ENCODE measurements at places on chromosomes 13 and 19.

DNA sequence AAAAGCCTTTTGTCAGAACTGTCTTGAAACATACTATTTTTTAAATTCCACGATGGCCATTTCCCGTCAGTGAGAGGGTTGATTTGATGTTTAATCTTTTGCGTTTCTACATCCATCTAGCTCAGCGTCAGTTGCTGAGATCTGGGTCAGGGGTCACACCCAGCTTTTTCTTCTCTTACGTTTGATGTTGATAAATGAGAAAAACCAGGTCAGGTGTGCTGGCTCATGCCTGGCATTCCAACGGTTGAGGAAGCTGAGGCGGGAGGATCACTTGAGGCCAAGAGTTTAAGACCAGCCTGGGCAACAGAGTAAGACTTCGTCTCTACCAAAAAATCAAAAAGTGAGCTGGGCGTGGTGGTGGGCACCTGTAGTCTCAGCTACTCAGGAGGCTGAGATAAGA, 168.9 kb downstream of the PTPRS start:
- DNase-seq = no peak

- DNase-seq = no peak
Observed at GRCh38 chr13:109172136-109172535, 542.7 kb downstream of the MYO16 start.

GRCh38 chr13:98681049-98681448, 71.4 kb downstream of the SLC15A1 start:
- DNase-seq = no peak

DNA sequence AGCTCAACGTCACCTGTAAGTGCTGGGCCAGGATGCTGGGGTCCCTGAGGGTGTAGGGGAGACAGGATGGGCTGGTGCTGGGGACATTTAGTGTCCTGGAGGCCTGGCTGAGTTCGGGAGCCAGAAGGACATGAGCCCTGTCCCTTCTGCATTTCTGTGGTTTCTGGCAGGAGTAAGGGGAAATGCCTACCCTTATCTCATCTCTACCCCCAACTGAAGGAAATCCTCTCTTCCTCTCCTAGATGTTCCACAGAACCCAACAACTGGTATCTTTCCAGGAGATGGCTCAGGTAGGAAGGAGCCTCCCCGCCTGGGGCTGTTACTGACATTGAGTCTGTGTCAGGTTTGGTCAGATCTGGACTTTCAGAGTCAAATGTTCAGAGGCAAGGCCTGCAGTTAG, 1.2 kb downstream of the CD33 start:
- no peak for DNase-seq

DNA sequence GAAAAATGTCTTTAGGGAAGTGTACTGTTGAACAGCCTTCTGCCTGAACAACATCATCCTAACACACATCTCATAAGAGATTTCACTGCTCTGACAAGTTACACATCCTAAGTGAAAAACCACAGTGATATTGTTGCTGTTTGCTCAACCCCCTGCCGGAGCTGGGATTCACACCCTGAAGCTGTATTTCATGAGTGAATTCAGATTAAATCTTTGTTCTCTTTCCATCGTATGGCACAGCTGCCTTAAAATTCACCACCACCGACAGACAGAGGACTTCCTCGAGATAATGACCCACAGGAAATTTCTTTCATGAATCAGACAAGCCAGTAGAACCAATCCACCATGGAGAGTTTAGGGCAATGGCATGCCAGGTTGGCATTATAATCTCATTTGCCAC, 280.8 kb downstream of the DCT start:
- no peak for DNase-seq

DNA sequence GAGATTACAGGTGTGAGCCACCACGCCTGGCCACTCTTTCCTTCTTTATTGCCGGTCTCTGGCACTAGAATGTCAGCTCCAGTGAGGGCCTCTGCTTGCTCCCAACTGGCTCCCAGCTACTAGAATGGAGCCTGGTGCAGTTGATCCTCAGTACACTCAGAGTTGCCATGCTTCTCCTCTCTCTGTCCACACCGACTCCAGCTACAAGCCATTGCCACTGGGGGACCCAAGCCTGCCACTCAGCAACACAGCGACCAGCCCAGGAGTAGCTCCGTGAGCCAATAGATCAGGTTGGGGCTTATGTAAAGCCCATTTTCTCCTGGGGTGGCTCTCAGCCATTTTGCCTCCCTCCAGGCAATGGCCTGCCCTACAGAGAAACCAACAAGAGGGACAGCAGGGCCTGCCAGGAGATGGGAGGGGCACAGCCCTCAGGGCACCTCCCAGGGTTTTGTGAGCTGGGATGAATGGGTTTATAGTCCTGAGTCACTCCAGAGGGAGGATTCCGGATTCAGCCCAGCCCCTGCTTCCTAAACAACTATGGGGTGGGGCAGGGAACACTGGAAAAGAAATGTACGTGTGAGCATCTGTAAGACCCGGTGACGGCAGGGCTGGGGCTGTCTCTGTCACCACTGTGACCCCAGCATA, 36.5 kb downstream of the OPA3 start:
- DNase-seq = no peak

DNA sequence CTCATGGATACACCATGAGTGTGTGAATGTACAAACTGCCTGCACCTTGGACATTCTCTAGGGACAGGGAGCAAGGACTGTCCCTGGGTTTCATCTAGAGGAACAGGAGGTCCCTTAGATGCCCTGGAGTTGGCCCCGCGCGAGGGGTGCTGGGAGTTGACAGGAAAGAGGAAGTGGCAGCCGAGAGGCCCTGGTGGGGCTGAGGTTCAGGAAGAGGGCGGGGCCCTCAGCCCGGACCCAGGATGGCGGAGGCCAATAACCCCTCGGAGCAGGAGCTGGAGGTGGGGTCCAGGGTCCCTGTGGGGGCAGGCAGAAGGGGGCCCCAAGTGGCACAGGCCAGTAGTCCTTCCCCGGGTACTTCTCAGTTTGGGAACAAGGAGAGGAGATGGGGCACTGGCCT, 6.9 kb downstream of the PKN1 start:
- DNase-seq = no peak

GRCh38 chr19:47778049-47778953, at the start of gene SELENOW:
TSS of gene SELENOW (plus strand) at chr19:47778703. CDS start at chr19:47778786, 83 bp downstream.
- peak; percentile 96 for DNase-seq

GRCh38 chr13:24183741-24184182, 23.2 kb downstream of the SPATA13 start:
- no peak for DNase-seq

GRCh38 chr13:92197669-92198068, 799.2 kb downstream of the GPC5 start:
- DNase-seq = no peak

- DNase-seq = peak; percentile 35
Observed at GRCh38 chr19:40663695-40664692, 26.5 kb downstream of the NUMBL start.

GRCh38 chr19:6773323-6773931, 919 bp downstream of the VAV1 start:
- DNase-seq = no peak

- DNase-seq = no peak
Observed at GRCh38 chr19:30061223-30062064, 119.4 kb downstream of the URI1 start.

GRCh38 chr13:109747524-109747923, 38.9 kb downstream of the IRS2 start:
- no peak for DNase-seq

- DNase-seq = no peak
Observed at GRCh38 chr19:41224632-41225031, 5.6 kb downstream of the AXL start.

DNA sequence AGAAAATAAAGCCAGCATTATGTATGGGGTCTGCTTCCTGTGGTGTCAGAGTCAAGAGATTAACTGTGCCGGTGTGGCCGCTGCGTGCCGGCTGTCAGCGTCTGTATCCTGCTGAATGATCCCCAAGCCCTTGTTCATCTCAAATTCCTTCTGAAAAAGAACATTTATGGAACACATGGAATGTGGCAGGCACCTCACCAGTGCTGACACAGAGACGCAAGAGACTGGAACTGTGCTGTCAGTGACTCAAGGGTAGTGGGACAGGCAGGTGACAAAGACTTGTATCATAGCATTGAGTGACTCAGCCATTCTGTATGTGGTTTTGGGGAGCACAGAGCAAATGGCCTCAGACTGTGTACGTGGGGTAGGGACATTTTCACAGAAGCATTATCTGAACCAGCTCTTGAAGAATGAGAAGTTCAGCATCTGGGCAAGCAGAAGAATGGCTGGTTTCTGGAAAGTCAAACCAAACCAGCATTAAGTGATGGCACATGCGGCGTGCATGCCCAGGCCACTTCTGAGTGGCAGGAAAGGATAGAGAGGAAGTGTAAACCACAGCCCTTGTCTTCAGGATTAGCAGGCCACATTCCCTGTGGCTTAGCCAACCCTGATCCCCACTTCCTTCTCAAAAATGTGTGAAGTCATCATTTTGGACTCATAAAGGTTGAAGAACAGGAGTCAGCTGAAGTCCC, 54.0 kb upstream of the IRS2 start:
- DNase-seq = no peak

DNA sequence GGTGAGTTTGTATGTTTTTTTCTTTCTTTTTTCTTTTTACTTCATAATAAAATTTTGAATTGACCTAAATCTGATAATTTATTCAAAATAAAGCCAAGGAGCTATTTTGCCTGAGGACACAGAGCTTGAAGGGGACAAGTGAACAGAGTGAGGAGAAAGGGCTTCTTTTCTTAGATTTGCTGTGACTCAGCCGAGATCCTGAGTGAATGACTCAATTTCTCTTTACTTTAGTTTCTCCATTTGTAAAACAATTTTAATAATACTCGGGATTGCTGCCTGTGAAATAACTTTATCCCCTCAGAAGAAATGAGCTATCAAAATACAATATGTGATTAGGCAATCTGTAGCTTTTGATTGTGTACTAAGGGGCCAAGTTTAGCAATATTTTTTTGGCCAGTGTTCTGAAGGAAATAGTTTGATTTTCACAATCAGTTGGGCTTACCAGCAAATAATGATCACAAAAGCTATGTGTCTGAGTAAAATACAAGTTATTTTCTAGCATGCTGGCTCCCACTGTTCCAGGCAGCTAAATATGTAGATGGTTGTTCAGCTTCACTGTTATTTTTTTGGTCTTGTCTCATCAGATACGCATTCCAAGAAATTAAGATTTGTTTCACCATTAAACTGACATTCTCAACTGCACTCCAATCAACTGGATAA, 437.5 kb downstream of the FGF9 start:
- DNase-seq = no peak

DNA sequence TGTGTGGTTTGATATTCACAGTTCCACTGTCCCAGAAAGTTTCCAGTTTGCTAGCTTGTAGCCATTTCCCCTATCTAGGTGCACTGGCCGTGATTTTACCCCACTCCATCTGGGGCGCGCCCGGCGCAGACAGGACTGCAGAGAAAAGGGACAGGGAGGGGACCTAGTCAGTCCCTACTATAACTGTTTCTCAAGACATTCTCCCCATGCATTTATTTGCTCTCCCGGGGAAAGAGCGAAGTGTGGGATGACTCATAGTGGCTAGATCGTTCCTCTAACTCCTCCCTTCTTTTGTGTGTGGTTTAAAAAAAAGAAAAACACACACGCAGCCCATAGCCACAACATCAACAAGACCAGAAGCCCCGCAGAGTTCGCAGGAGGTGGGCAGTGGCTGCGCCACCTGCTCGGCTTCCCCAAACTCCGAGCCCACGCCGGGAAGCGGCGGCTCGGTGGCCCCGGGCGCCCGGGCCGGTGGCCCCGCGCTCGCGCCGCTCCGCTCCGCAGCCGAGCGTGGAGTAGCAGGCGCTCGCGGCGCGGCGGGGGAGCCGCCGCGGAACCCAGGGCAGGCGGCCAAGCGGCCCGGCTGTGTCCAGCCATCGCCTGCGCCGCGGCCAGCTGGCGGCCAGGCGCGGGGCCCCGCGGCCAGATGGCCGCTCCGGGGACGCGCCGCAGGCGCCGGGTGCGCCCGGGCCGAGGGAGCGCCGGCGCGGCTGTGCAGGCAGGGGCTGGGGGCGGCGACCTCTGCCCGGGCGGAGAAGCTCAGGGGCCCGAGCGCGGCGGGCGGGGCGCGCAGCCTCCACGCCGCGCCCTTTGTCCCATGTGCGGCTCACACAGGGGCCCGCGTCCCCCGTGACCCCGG, 653 bp downstream of the TMTC4 start:
- DNase-seq = peak; percentile 77

DNA sequence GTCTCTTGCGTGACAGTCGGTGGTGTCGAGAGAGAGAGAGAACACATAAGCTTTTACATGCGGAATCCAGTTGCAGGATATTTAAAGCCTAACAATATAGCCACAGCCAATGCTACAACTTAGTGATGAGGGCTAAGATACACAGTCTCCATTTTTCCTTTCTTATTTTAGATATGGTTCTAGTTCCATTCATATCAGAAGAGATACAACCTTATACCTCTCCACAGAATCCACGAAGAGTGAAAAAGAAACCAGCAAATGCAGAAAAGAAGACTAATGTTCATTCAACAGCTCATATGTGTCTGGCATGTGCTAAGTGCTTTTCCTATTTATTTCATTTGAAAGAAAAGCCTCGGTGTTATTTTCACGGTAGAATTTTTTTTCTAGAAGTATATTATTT, 249.0 kb upstream of the SLITRK1 start:
- no peak for DNase-seq

DNA sequence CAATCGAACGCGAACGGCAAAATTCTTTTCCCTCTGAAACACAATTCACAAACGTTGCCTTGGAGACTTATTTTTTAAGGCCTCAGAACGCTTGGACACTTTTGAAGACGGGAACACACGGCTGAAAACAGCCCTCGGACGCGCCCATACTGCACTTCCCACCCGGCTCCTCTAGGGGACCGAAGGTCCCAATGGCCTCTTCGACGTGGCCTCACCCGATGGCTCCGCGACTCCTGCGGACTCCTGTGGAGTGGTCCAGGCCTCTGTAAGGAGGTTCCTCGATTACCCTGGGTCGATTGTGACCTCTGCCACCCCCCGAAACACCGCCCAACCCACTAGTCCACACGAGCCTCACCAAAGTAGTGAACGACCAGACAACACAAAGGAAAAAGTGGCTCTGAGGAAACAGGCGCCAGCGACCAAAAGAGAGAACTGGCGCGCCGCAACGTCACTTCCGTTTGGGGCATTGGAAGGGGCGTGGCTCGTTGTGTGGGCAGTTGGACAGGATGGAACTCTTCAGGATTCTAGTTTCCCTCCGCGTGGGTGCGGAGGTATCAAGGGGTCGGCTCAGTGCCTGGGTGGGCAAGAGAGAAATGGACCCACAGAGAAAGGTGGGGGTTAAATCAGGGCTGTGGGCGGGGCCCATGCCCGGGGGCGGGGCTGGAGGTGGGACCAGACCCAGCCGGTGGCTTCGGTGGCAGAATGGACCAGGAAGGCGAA, at the start of gene ZNF560:
ZNF560 (minus strand) TSS at position 434 of the 720 bp plus-strand sequence. CDS start 23,303 bp downstream, outside the sequence.
- no peak for DNase-seq

GRCh38 chr19:30871979-30872378, 477.3 kb downstream of the TSHZ3 start:
- no peak for DNase-seq

- peak; percentile 21 for DNase-seq
Observed at GRCh38 chr19:46753420-46754155, 7.3 kb upstream of the STRN4 start.

GRCh38 chr19:48746738-48747575, at the start of gene IZUMO1:
TSS of gene IZUMO1 (minus strand) at chr19:48746909. CDS start at chr19:48745859, 1,050 bp downstream.
- DNase-seq = no peak
